ENCODE measurements at places on chromosomes 2 and 18.

- DNase-seq: no peak
Observed at GRCh38 chr2:174522553-174522952, 35.7 kb upstream of the GPR155 start.

DNA sequence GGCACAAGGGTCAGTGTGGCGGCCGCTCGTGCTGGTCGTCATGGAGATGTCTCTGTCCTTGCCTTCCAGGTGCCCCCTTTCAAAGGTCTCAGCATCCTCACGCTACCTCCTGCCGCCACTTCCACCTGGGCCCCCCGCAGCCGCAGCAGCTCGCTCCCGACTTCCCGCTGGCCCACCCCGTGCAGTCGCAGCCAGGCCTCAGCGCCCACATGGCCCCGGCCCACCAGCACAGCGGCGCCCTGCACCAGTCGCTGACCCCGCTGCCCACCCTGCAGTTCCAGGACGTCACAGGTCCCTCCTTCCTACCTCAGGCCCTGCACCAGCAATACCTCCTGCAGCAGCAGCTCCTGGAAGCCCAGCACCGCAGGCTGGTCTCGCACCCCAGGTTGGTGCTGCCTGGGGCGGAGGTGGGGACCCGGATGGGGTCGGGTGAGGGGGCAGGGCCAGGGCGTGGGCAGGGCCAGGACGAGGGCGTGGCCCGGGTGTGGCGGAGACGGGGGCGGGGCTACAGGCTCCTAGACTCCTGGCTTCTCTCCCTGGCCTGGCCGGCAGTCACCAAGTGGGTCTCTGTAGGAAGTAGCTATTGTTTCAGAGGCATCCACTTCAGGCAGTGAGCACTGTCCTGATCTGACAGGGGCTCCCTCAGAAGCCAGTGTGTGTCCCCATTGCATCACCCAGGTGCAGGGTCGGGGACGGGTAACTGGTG, 223.7 kb downstream of the LOXHD1 start:
- DNase-seq: no peak

GRCh38 chr2:233700028-233700635, 7.4 kb downstream of the UGT1A6 start:
- no peak for DNase-seq

DNA sequence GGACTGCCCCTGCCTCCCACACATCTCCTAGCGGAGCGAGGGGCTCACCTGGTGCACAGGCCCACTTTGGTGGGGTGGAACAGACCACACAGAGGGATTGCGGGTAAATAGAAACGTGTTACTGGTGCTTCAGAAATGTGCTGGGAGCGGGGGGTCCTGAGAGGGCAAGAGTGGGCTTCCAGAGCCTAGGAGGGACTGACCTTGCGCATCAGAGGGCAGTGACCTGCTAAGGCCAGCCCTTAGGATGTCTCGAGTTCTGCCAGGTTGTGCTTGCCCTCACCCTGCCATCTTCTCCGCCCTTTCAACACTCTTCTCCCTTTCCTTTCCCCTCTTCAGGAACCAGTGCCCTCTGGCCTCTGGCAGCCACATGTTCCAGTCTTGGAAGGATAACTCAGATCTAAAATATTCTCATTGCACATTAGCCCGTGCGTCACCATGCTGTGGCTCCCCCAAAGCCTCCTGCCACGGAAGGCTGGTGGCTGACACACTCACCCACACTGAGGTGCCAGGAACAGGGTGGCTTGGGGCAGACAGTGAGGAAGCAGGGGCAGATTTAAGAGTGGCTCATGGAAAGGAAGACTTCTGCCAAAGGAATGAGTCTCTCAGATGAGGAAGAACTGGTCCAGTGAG, 89.6 kb downstream of the MCFD2 start:
- DNase-seq: no peak

- no peak for DNase-seq
Observed at GRCh38 chr2:46308629-46309028, 11.4 kb downstream of the EPAS1 start.
